ENCODE measurements at places on chromosomes 16 and 17. TPM values are rescaled to one million over a fixed set of nuclear protein-coding genes. Genes with fewer than 3 reads are reported as not detected.

Gene NOL11
- 25.6 TPM for total RNA-seq

Gene TMEM235
- not detected for total RNA-seq

Gene KIF2B
- not detected for total RNA-seq

GRCh38 chr17:15917438-15918027, 27.4 kb upstream of the ADORA2B start:
- H3K27ac ChIP-seq, result no peak overlapping the region
- no peak overlapping the region for H3K4me3 ChIP-seq
- H3K36me3 ChIP-seq, result no peaks in the 10 kb centered on the region
- H3K4me1 ChIP-seq, result peaks cover 21% of the 10 kb centered on the region
- no peaks in the 10 kb centered on the region for H3K27me3 ChIP-seq

- no peaks in the 10 kb centered on the region for H3K36me3 ChIP-seq
- H3K4me3 ChIP-seq, result no peak overlapping the region
- H3K4me1 ChIP-seq, result no peaks in the 10 kb centered on the region
- H3K27ac ChIP-seq, result no peak overlapping the region
Observed at GRCh38 chr17:28412099-28412498, 6.1 kb upstream of the SLC46A1 start.

DNA sequence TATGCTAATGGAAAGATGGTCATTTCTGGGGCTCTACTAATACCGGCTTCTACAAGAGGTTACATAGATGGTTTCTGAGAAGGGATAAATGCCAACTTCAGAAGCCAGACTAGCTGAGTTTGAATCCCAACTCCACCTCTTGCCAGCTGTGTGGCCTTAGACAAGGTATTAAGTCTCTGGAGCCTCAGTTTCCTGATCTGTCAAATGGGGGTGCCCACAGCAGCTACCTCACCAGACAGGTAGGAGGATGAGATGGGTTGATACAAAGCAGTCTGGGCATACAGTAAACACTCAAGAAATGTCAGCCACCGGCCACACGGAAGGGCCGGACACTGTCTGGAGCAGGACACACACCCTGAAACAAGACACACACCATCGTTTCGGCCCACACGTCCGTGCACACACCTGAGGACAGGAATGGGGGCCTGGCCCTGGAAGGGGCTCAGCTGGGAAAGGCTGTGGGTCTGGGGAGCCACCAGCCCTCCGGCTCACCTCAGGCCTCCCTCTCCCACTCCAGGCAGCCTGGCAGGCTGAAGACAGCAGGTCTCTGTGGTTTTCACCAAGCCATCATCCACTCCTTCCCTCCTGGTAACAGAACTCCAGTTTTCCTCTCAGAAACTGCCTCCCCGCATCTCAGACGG, 5.5 kb downstream of the KNOP1 start:
- H3K4me1 ChIP-seq, result peaks cover 18% of the 10 kb centered on the region
- no peaks in the 10 kb centered on the region for H3K27me3 ChIP-seq
- DNase-seq, result no peak
- peaks cover 5% of the 10 kb centered on the region for H3K36me3 ChIP-seq
- H3K4me3 ChIP-seq, result no peak overlapping the region
- no peak overlapping the region for H3K27ac ChIP-seq
